ENCODE measurements at places on chromosomes 11 and 22. TPM values are rescaled to one million over a fixed set of nuclear protein-coding genes. Genes with fewer than 3 reads are reported as not detected.

The SERPIND1 gene
- total RNA-seq = 0.09 TPM

The KCNJ1 gene
- 0.16 TPM for total RNA-seq

DNA sequence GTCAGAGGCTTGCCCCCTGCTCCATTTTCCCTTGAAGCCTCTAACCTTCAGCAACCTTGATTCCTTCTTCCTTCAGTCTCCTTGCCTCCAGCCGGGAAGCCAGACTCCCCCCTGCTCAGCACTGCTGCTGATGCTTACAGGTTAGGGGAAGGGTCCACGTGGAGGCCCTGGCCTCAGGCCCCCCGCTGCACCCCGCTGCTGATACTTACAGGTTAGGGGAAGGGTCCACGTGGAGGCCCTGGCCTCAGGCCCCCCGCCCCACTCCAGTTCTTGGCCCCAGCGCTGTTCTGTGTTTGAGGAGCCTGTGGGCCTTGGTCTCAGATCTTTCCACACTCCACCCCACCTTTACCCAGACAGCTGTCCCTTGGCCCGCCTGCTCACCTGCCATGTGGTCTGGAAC lies 25.6 kb upstream of the PKNOX2 start:
- H3K27ac ChIP-seq = no peak overlapping the region
- DNase-seq = no peak
- peaks cover 75% of the 10 kb centered on the region for H3K27me3 ChIP-seq
- H3K4me1 ChIP-seq = peaks cover 48% of the 10 kb centered on the region

- DNase-seq = peak; percentile 84
- H3K4me1 ChIP-seq = peaks cover 8% of the 10 kb centered on the region
- H3K27me3 ChIP-seq = peaks cover 17% of the 10 kb centered on the region
- H3K36me3 ChIP-seq = no peaks in the 10 kb centered on the region
- no peak overlapping the region for H3K27ac ChIP-seq
- H3K4me3 ChIP-seq = peak overlapping the region; percentile 38
Measured at GRCh38 chr22:39490135-39490798, 11.8 kb upstream of the MIEF1 start.

DNA sequence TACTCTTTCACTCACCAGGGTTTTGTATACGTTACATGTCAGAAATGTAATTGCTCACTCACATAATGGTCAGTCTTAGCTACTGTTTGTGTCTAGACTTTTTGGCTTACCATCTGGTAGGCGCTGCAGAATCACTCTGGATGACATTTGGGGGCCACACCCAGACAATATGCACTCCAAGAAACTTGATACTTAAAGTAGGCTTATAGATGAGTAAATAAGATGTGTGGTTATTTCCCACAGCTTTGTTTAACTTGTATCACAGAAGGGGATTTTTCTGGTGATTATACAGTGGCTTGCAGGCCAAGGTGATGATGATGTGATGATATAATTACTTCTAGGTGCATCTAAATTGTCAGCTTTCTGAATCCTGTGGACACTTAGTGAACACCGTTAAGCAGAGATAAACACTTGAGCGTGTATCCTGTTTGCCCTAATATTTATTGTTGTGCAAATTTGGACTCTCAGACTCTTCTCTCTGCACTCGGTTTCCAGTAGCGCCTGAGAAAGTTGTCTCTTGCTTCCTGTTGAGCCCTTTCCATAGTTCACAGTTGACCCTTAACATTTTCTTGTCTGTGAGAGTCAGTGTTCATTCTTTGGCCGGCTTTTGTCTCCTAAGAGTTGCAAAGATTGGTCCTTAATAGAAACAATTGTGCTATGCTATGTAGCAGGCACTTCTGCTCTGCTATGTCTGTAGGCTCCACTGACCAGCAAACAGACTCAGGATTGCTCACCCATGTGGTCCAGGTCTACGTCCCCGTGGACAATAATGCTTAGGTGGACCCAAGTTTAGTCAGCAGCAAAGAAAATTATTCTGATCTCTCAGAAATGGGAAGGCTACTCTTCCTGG lies 89.3 kb downstream of the PRR5L start:
- H3K27me3 ChIP-seq = peaks cover 1% of the 10 kb centered on the region
- no peaks in the 10 kb centered on the region for H3K36me3 ChIP-seq
- no peak overlapping the region for H3K27ac ChIP-seq
- DNase-seq = no peak
- no peak overlapping the region for H3K4me3 ChIP-seq
- H3K4me1 ChIP-seq = 0 out of 2 replicates have a peak, but pooled peaks cover 2% of the 10 kb centered on the region

DNA sequence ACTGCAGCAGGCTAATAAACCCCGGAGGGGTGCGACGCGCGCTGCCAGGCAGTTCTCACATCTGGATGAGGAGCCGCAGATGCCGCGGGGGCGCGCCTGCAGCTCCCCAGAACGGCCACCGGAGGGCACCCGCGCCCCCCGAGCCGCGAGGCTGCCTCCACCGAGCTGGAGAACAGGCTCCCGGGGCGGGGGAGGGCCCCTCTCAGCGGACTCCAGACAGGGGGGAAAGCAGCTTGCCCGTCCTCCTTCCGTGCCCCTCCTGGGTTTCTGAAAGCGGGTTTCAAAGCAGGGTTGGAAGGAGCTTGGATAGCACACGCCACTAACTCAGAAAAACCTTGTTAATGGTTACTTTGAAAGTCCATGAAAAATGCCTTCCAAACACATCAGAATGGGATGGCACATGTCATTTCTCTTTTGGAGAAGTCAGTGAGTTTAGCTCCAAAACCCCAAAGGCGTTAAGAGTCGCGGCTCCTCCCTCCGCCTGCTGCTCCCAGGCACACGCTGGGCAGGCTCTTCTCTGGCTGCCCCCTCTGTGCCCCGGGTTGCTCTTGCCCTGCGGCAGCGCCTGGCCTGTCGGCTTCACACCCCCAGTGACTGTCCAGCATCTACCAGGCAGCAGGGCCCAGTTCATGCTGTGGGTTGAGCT lies 317.8 kb downstream of the NTM start:
- no peaks in the 10 kb centered on the region for H3K36me3 ChIP-seq
- H3K27me3 ChIP-seq = peaks cover 24% of the 10 kb centered on the region
- no peak overlapping the region for H3K4me3 ChIP-seq
- DNase-seq = peak; percentile 81
- H3K4me1 ChIP-seq = 0 out of 2 replicates have a peak, but pooled peaks cover 6% of the 10 kb centered on the region
- H3K27ac ChIP-seq = no peak overlapping the region

GRCh38 chr11:122505304-122506006 lies 150.1 kb upstream of the UBASH3B start:
- peak; percentile 82 for DNase-seq
- no peak overlapping the region for H3K27ac ChIP-seq
- peaks cover 5% of the 10 kb centered on the region for H3K4me1 ChIP-seq
- H3K27me3 ChIP-seq = no peaks in the 10 kb centered on the region
- H3K4me3 ChIP-seq = no peak overlapping the region
- no peaks in the 10 kb centered on the region for H3K36me3 ChIP-seq

DNA sequence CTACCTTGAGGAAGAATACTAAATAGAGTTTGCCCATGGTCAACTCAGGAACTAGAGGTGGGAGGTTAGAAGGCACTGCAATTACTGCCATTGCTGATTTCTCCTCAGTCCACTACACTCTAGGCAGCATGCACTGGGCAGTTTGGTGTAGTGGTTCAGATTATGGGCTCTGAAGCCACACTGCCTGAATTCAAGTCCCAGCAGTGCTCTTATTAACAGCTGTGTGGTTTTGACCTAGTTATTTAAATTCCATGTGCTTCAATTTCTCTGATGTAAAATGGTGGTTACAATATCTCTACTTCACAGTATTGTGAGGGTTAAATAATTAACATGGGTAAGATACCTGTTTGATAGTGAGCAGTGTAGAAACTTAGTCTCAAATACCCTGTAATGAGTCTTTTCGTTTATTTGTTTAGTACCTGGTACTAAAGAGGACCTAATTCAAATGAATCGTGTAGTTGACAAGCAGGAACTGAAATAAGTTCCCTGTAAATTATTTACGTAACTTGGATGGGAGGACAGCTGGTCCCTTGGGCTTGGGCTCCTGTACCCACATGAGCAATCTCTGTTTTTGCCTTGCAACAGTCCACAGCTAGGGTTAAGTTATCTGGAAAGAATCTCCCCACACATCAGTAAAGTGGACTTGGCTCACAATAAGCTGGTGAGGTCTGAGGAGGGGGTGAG lies 17.8 kb downstream of the PRR5L start:
- H3K27ac ChIP-seq = no peak overlapping the region
- peaks cover 28% of the 10 kb centered on the region for H3K4me1 ChIP-seq
- peaks cover 8% of the 10 kb centered on the region for H3K27me3 ChIP-seq
- no peaks in the 10 kb centered on the region for H3K36me3 ChIP-seq
- H3K4me3 ChIP-seq = no peak overlapping the region
- DNase-seq = no peak

DNA sequence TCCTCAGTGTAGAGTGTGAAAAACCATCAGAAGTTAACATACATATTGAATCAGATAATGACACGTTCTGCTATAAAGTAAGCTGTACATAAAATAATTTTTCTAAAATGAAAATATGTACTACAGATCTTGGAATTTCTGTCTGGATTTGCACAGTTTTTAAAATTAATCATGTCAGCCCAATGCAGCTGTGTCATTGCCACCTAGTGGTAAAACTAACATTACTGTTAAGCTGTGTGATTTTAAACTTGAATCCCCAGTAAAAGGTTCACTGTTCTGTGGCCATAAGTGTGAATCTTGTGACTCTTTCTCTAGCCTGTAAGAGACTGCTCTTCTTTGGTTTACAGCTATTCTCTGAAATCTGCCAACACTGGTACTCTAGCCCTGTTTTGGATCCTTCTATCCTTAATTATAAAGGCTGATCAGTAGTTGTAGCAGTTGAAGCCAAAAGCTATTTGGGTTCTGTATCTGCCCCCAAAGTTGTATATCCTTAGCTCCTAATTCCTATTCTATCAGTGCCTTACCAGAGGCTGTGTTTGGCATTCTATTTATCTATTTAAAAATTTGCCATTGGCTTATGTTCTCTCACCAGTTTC lies 4.0 kb downstream of the JRKL start:
- no peak overlapping the region for H3K4me3 ChIP-seq
- H3K4me1 ChIP-seq = peaks cover 14% of the 10 kb centered on the region
- H3K27me3 ChIP-seq = peaks cover 8% of the 10 kb centered on the region
- H3K27ac ChIP-seq = no peak overlapping the region

- peaks cover 67% of the 10 kb centered on the region for H3K4me1 ChIP-seq
- H3K36me3 ChIP-seq = peaks cover 4% of the 10 kb centered on the region
- DNase-seq = no peak
- H3K27ac ChIP-seq = peak overlapping the region; percentile 38
- 0 out of 2 replicates have a peak overlapping the region, but pooled peaks have one; percentile 31 for H3K4me3 ChIP-seq
- no peaks in the 10 kb centered on the region for H3K27me3 ChIP-seq
Measured at GRCh38 chr11:123188508-123189165, 6.4 kb downstream of the CLMP start.

DNA sequence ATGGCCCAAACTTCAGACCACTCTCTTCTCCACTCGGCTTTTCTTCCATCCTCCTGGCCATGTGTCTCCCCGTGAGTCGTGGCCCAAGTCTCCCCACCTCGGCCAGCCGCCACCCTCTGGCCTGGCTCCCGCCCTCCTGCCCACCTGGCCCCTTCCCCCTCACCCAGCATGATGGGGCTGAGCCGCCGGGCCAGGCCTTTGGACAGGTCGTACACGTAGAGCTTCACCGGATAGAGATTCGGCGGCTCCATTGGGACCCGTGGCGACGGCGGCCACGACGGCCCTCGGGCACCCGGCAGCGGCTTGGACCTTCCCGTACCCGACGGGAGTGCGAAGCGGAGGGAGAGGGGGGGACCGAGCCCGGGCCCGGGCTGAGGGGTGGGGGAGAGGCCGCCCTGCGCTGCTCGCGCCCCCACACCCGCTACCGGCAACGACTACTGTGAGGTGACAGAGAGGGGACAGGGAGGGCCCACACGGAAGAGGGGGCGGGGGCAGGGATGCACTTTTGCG lies at the start of gene DESI1:
Gene DESI1 (minus strand): TSS at position 455 of the 510 bp plus-strand sequence. CDS start 204 bp downstream, at position 251.
- peak within 1 kb of the TSS; percentile 99 for H3K27ac ChIP-seq
- peaks cover 28% of the 10 kb centered on the region for H3K36me3 ChIP-seq
- DNase-seq = no peak
- no peaks in the 10 kb centered on the region for H3K27me3 ChIP-seq

GRCh38 chr11:35363854-35364780 lies 55.2 kb downstream of the SLC1A2 start:
- no peak for DNase-seq
- H3K4me3 ChIP-seq = no peak overlapping the region
- H3K4me1 ChIP-seq = 0 out of 2 replicates have a peak, but pooled peaks cover 7% of the 10 kb centered on the region
- 0 out of 2 replicates have a peak, but pooled peaks cover 2% of the 10 kb centered on the region for H3K36me3 ChIP-seq
- no peak overlapping the region for H3K27ac ChIP-seq
- peaks cover 18% of the 10 kb centered on the region for H3K27me3 ChIP-seq

DNA sequence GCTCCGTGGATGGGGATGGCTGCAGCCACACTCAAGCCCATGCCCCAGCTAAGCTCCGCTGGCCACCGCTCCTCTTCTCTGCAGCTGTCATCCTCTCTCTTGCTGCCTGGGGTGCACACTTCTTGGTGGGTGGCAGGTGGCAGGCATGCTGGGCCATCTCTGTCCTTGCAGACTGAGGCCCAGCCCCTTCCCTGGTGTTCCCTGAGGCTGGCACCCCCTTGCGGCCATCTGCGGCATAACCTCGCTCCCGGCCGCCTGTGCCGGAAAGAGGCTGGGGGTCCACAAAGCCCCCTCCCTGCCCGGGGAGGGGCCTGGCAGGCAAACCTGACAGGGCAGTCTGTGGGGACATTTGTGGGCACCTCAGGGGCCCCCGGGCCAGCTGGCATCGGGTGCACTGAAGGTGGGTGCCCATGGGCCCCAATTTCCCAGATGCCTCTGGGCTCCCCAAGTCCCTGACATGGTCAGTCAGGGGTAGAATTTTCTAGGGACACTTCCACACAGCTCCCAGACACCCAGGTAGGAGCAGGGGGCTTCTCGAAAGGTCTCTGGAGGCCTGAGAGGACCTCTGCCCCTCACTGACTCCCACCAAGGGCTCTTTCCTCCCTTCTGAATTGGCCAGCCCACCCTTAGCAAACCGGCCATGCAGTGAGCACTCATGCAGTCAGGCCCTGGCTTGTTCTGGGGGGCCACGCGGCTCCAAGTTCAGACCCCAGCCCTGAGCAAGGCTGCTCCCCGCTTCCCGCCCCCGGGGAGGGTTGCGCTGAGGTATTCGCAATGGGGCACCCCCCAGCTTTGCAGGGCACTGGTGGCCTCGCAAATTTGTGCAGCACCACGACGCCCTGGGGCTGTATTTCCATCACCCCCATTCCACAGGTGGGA lies 23.5 kb upstream of the TH start:
- H3K27ac ChIP-seq = no peak overlapping the region
- peak; percentile 87 for DNase-seq
- H3K4me1 ChIP-seq = no peaks in the 10 kb centered on the region
- no peaks in the 10 kb centered on the region for H3K36me3 ChIP-seq
- H3K27me3 ChIP-seq = peaks cover 13% of the 10 kb centered on the region

- H3K36me3 ChIP-seq = no peaks in the 10 kb centered on the region
- DNase-seq = no peak
- H3K27ac ChIP-seq = no peak overlapping the region
- peaks cover 10% of the 10 kb centered on the region for H3K27me3 ChIP-seq
- H3K4me1 ChIP-seq = 0 out of 2 replicates have a peak, but pooled peaks cover 3% of the 10 kb centered on the region
Measured at GRCh38 chr11:119749006-119749565, 20.1 kb upstream of the NECTIN1 start.

GRCh38 chr11:59667812-59668187 lies 1.0 kb downstream of the PATL1 start:
- H3K4me1 ChIP-seq = peaks cover 18% of the 10 kb centered on the region
- peak overlapping the region; percentile 91 for H3K4me3 ChIP-seq
- H3K36me3 ChIP-seq = peaks cover 35% of the 10 kb centered on the region
- H3K27me3 ChIP-seq = no peaks in the 10 kb centered on the region
- peak overlapping the region; percentile 63 for H3K27ac ChIP-seq

- H3K4me3 ChIP-seq = peak overlapping the region; percentile 4
- H3K36me3 ChIP-seq = no peaks in the 10 kb centered on the region
- H3K4me1 ChIP-seq = peaks cover 5% of the 10 kb centered on the region
- peak; percentile 23 for DNase-seq
- no peaks in the 10 kb centered on the region for H3K27me3 ChIP-seq
- no peak overlapping the region for H3K27ac ChIP-seq
Measured at GRCh38 chr11:122229481-122230384, 113.7 kb upstream of the BLID start.

- H3K4me1 ChIP-seq = peaks cover 5% of the 10 kb centered on the region
- no peak overlapping the region for H3K4me3 ChIP-seq
- no peak overlapping the region for H3K27ac ChIP-seq
- no peaks in the 10 kb centered on the region for H3K36me3 ChIP-seq
- no peaks in the 10 kb centered on the region for H3K27me3 ChIP-seq
Measured at GRCh38 chr11:107184986-107185385, 166.7 kb upstream of the GUCY1A2 start.

Measured in WTC11 (cell line).